ENCODE measurements at places on chromosomes 2 and 18.
A peak's percentile ranks its signal among the peaks of the same experiment; 100 is the strongest.

- no peak for DNase-seq
Observed at GRCh38 chr2:160278101-160278878, 78.2 kb upstream of the ITGB6 start.

DNA sequence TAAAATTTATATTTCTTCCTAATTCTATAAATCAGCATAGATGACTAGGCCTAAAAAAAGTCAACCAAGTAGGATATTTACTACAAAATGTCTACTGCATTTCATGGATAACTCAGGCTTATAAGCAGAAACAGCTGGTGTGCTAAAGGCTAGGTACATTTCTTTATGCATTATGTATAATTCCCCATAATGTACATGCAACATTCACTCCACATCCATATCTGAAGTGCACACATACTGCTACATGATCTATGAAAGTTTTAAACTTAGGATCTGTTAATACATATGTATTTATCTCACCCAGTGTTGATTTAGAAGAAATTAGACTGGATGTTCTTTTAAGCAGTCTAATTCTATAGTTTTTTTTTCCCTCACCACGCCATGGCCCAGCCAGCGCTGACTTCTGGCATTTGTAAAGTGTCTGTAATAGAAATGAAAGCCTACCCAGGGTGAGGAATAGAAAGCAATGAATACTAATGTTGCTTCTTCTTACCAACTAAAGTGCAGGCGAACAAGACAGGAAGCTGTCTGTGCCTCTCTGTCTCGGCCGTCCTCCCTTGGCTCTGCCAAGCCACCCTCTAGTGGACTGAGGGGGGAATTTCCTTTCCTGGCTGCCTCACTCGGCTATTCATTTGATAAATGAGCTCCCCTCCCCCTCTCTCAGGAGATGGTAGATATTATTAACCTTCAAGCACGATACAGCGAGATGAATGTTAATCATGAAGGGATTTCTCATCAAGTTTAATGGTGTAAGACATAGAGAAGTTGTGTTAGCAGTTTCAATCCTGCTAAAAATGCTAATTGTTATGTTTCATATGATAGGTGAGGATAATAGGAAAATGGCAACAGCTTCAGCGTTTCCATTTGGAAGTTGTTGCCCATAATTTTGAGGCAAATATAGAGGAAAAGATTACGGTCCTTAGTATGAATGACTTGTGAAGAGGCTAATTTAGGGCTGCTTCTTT, 384.5 kb downstream of the MTX2 start:
- DNase-seq, result peak; percentile 82

DNA sequence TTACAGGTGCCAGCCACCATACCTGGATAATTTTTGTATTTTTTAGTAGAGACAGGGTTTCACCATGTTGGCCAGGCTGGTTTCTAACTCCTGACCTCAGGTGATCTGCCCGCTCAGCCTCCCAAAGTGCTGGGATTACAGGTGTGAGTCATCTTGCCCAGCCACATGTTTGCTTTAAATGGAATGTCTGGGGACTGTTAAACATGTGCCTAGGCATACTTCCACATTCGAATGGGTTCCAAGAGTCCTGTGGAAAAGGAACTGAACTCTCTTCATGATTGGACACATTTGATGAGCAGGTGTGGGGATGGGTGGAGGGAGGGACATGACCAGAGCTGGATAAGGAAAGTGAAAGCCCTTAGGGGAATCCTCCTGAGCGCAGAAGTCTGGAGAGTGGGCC, 58.4 kb upstream of the GREB1L start:
- no peak for DNase-seq

- no peak for DNase-seq
Observed at GRCh38 chr18:73040247-73040646, 172.5 kb upstream of the NETO1 start.

DNA sequence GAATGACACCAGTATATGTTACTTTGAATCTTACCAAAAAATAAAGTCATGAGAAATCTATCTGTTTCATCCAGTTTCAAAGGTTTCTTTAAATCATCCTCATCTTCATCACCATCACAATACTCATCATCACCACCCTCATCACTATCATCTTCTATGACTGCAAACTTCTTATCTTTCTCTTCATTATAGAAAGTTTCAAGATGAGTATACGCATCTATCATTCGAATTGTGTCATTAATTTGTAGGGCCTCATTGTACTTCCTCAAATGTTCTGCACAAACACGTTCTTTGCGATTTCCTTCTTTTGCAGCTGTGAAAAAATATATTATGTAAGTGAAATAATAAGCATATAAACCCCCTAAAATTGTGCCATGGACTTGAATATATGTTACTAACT, 34.1 kb upstream of the FAP start:
- DNase-seq, result no peak

DNA sequence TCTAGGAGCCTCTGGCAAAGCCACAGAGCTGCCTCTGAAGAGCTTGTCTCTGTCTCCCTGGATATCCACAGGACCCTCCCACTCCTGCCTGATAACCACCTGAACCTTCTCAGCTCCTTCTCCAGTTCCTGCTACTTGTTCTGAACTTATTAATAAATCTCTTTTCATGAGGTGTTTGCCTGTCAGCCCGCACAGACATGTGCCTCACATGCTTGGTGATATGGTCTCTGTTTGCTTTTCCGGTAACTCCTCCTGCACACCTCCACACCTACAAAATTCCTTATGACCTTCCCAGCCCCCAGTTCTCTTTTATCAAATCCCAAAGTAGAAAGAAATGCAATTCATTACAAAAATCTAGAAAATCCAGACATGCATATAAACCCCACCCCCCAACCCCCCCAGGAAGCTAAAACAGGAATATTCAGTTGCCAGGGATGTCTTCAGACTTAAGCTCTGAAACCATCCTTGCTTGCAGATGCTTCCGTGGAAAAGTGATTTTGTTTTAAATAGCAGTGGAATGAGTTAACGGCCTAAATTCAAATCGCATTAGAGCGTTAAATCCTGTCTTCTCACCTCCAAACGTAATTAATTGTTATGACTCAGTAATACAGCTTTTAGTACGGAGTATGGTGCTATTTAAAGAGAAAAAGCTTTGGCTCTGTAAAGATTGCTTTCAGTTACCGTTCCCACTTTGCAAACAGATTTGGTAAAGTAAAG, 2.1 kb upstream of the PID1 start:
- no peak for DNase-seq

GRCh38 chr2:63950414-63950813, 68.8 kb downstream of the VPS54 start:
- DNase-seq, result no peak

GRCh38 chr2:129794540-129794939, 184.9 kb upstream of the RAB6C start:
- no peak for DNase-seq

- no peak for DNase-seq
Observed at GRCh38 chr2:164523009-164523408, 98.3 kb downstream of the GRB14 start.

Data from aorta (tissue), 5 donors.